ENCODE measurements at places on chromosomes 3 and 15.

DNA sequence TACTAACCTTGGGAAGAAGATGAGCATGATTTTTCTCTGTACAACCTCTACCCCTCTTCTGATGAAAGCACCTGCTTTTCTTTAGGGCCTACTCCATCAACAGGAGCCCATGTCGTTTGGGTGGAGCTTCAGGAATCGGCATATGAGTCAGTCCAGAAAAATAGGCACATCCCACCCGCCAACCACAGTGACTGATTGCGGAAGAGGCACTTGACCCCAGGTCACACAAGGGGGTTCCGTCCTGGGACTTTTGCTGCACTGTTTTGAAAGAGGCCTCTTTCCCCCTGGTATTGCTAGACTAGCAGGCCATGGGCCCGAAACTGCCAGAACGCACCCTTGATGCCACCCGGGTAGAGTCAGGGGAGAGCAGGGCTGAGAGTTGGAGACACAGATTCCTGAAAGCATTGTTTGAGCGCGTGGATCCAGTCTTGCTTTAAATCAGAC, 19.3 kb upstream of the NRROS start:
- DNase-seq, result no peak

- no peak for DNase-seq
These were observed 79.5 kb downstream of the KBTBD8 start for GRCh38 chr3:67077656-67078055.

DNA sequence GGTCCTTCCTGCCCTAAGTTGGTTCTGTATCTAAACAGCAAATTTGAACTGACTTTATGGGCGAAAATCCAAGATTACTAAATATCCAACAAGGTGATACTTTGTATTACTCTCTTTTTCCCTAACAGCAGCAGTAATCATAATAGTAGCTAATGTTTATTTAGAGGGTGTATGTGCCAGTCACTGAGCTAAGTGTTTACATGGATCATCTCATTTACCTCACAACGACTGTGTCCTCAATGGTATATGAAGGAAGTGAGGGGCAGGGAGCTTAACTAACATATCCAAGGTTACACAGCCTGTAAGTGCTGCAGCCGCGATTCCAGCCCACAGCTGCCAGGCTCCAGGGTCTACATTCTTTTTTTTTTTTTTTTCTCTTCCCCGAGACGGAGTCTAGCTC, 10.3 kb upstream of the LRRC34 start:
- DNase-seq, result no peak

- no peak for DNase-seq
These were observed 5.6 kb downstream of the TIGIT start for GRCh38 chr3:114299421-114299820.

- no peak for DNase-seq
These were observed 66.8 kb downstream of the FAIM start for GRCh38 chr3:138675393-138675792.

GRCh38 chr3:142646020-142646785, 50.0 kb downstream of the PLS1 start:
- no peak for DNase-seq

DNA sequence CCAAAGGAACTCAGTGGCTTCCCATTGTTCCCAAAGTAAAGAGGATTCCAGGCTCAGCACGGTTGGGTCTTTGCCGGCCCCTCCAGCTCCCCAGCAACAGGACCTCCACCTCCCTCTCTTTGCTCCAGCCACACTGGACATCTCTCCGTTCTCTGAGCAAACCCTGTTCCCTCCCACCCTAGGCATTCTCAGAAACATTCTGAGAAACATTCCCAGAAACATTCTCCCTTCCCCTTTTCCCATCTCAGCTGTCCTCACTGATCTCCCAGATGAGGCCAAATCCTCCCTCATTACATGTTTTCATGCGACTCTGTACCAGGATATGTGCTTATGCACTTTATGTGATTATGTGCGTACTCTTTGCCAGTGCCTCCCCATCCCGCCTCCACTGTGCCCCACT, 14.1 kb downstream of the CCDC33 start:
- no peak for DNase-seq

DNA sequence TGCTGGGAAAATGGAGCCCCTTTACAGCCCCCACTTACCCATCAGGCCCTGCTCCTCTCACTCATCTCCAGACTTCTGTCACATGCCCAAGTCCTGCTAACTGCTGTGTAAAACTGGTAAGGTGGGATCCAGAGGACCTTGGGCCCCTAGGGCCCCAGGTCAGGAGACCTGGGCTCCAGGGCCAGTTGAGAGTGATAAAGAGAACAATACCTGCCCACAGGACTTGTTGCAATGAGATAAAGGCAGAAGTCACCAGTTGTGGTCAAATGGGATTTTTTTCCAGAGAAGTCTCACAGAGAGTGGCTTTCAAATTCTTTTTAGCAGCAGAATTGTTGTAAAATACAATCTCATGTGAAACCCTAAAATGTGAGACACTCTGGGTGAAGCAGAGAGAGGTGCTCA, 753 bp downstream of the FURIN start:
- DNase-seq, result no peak

DNA sequence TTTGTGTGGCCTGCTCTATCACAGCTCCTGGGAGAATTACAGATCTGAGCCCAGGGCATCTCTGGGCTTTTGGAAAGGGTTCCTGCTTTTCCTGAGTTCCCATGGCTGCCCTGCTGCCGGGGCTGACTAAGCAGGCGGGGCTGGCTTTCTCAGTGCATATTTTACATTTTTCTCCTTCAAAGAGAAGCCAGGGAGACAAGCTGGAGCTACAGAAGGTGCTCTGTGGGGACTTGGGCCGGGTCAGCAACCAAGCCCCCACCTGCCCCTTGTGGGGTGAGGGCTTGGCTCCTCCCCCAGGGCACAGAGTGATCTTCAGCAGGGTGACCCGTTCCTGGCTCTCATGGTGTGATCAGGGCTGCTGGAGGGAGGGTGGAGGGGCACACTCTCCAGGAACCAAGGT, 17.4 kb downstream of the ABTB1 start:
- no peak for DNase-seq

All from stimulated activated CD4-positive, alpha-beta T cell treated with anti-CD3 and anti-CD28 coated beads, Interleukin-1b, Interleukin-23, amount 100 ng/mL, for 1 hour (primary cell).